ENCODE measurements at places on chromosomes 13 and 19. TPM values are rescaled to one million over a fixed set of nuclear protein-coding genes. Genes with fewer than 3 reads are reported as not detected.

- peaks cover 3% of the 10 kb centered on the region for H3K4me1 ChIP-seq
- no peaks in the 10 kb centered on the region for H3K36me3 ChIP-seq
Measured at GRCh38 chr13:31967155-31967554, 64.4 kb upstream of the FRY start.

- no peak overlapping the region for H3K4me3 ChIP-seq
- no peak for DNase-seq
- H3K36me3 ChIP-seq, result no peaks in the 10 kb centered on the region
- H3K27me3 ChIP-seq, result no peaks in the 10 kb centered on the region
- H3K4me1 ChIP-seq, result no peaks in the 10 kb centered on the region
- H3K27ac ChIP-seq, result no peak overlapping the region
Measured at GRCh38 chr13:51942189-51942588, 69.1 kb downstream of the ATP7B start.

DNA sequence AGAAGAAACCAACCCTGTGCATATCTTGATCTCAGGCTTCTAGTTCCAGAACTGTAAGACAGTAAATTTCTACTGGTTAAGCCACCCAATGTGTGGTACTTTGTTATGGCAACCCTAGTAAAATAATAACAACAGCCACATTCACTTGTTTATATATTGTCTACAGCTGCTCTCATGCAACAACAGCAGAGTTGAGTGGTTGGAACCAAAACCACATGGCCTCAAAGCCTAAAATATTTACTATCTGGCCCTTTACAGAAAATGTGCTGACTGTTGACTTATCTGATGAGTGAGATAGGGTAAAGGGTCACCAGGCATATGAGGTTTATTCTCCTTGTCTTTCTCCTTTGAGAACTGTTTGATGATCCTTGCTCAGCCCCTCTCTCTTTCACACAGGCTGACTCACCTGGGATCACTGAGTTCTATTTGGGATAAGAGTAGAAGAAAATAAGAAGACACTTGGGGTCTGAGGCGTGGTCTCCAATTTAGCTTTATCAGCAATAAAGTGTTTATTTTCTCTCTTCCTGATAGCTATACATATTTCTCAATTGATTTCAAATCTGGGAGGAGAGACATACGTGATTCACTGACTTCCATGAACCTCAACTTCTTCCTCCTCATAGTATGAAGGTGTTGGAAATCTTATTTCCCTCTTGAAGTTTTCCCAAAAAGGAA lies 227.5 kb upstream of the STARD13 start:
- DNase-seq, result no peak
- H3K36me3 ChIP-seq, result no peaks in the 10 kb centered on the region
- no peak overlapping the region for H3K4me3 ChIP-seq
- H3K4me1 ChIP-seq, result no peaks in the 10 kb centered on the region

DNA sequence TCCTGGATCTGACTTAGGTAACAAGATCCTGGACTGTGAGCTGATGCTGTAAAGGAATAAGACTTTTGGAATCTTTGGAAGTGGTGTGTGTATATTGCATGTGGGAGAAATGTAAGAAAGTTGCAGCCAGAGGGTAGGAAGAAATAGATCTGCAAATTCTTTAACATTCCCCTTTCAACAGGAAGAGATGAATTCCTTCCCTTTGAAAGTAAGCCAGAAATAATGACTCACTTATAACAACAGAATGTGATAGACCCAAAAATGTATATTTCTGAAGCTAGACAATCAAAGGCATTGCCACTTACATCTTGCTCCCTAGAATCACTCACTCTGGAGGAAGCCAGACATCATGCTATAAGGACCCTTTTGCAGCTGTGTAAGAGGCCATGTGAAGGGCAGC lies 9.8 kb upstream of the SIAH3 start:
- H3K4me3 ChIP-seq, result no peak overlapping the region
- no peak for DNase-seq
- no peak overlapping the region for H3K27ac ChIP-seq
- H3K4me1 ChIP-seq, result no peaks in the 10 kb centered on the region

DNA sequence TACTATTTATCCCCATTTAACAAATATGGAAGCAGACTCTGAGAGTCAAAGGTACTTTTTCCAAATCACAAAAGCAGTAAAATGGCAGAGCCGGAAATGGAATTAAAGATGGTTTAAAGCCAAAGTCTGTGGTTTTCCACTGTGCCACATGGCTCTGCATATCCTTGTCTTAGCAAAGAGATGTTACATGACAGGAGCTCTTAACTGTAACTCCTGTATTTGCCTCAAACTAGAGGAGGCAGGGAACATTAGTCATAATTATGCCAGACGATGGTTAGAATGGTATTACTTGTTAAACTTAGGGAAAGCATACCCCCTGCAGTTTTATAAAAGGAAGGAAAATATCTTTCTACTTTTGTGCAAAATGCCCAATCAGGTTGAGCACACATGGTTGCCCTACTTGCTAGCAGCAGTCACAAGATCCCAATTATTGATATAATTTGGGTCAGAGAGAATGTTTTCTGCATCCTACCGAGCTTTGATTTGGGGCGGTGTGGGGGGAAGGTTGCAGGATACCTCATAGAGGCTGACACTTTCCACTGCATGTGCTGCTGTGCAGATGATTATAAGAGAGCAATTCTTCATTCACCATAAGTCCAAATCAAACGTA lies 42.0 kb upstream of the MAB21L1 start:
- no peak for DNase-seq
- no peak overlapping the region for H3K27ac ChIP-seq
- H3K4me1 ChIP-seq, result no peaks in the 10 kb centered on the region
- no peaks in the 10 kb centered on the region for H3K27me3 ChIP-seq
- H3K36me3 ChIP-seq, result no peaks in the 10 kb centered on the region

- no peaks in the 10 kb centered on the region for H3K27me3 ChIP-seq
- no peak for DNase-seq
- H3K36me3 ChIP-seq, result no peaks in the 10 kb centered on the region
- no peak overlapping the region for H3K4me3 ChIP-seq
Measured at GRCh38 chr13:41670873-41671443, 213.6 kb downstream of the RGCC start.

- no peaks in the 10 kb centered on the region for H3K4me1 ChIP-seq
- no peak overlapping the region for H3K27ac ChIP-seq
- H3K36me3 ChIP-seq, result no peaks in the 10 kb centered on the region
Measured at GRCh38 chr19:40576151-40576584, 505 bp upstream of the SHKBP1 start.

DNA sequence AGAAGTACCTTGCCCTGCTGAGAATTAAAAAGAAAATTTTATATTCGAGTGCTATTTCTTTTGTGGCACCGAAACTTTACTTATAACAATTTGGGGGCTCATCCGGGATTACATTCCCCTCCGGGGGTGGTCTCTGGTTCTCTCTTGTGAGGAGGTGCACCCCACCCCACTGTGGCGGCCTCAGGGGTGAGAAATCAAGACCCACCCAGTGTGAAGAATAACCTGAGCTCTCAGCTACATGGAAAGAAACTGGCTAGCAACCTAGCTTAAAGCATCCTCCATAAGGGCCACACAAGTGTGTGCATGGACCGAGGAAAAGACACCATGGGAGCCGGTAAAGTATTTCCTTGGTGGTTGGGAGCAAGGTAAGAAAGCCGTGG lies 50.9 kb upstream of the ANKRD10 start:
- H3K27me3 ChIP-seq, result no peaks in the 10 kb centered on the region
- no peaks in the 10 kb centered on the region for H3K36me3 ChIP-seq
- peak overlapping the region; percentile 79 for H3K27ac ChIP-seq
- no peak overlapping the region for H3K4me3 ChIP-seq
- DNase-seq, result no peak

GRCh38 chr13:99214232-99214631 lies 13.6 kb downstream of the UBAC2 start:
- H3K4me1 ChIP-seq, result peaks cover 4% of the 10 kb centered on the region
- no peak overlapping the region for H3K4me3 ChIP-seq
- H3K27me3 ChIP-seq, result no peaks in the 10 kb centered on the region
- no peak for DNase-seq
- H3K36me3 ChIP-seq, result no peaks in the 10 kb centered on the region
- no peak overlapping the region for H3K27ac ChIP-seq

- H3K36me3 ChIP-seq, result no peaks in the 10 kb centered on the region
- no peak for DNase-seq
- H3K4me1 ChIP-seq, result no peaks in the 10 kb centered on the region
- no peak overlapping the region for H3K4me3 ChIP-seq
- no peaks in the 10 kb centered on the region for H3K27me3 ChIP-seq
Measured at GRCh38 chr13:104805346-104805745, 1730.1 kb downstream of the EFNB2 start.

DNA sequence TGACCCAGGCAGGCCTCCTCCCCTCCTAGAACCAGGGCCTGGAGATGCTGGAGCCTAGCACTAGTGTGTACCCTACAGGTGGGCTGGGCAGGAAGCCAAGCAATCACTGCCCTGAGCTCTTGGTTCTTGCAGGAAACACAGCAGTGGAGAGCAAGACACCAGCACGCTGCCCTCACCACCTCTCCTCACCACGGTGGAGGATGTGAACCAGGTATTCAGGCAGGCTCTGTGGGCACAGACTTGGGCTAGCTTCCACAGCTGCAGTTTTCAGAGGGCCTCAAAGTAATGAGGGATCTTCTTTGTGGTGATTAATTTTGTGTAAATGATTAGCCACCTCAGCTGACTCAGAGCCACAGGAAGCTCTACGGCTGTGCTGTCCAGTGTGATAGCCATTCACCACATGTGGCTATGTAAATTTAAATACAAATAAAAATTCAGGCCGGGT lies 13.6 kb upstream of the GPI start:
- peak; percentile 35 for DNase-seq
- no peak overlapping the region for H3K4me3 ChIP-seq
- peak overlapping the region; percentile 66 for H3K27ac ChIP-seq
- H3K27me3 ChIP-seq, result no peaks in the 10 kb centered on the region
- no peaks in the 10 kb centered on the region for H3K4me1 ChIP-seq

- DNase-seq, result peak; percentile 30
- no peak overlapping the region for H3K4me3 ChIP-seq
- no peaks in the 10 kb centered on the region for H3K27me3 ChIP-seq
- H3K4me1 ChIP-seq, result peaks cover 3% of the 10 kb centered on the region
- peak overlapping the region; percentile 63 for H3K27ac ChIP-seq
- no peaks in the 10 kb centered on the region for H3K36me3 ChIP-seq
Measured at GRCh38 chr13:103282571-103283450, 216.6 kb upstream of the SLC10A2 start.

- no peak overlapping the region for H3K4me3 ChIP-seq
- H3K4me1 ChIP-seq, result no peaks in the 10 kb centered on the region
- no peak overlapping the region for H3K27ac ChIP-seq
- DNase-seq, result no peak
- no peaks in the 10 kb centered on the region for H3K27me3 ChIP-seq
- H3K36me3 ChIP-seq, result no peaks in the 10 kb centered on the region
Measured at GRCh38 chr13:113598481-113598880, 13.9 kb downstream of the TFDP1 start.

- no peak overlapping the region for H3K27ac ChIP-seq
- H3K27me3 ChIP-seq, result no peaks in the 10 kb centered on the region
- H3K4me3 ChIP-seq, result no peak overlapping the region
- no peaks in the 10 kb centered on the region for H3K36me3 ChIP-seq
- no peaks in the 10 kb centered on the region for H3K4me1 ChIP-seq
Measured at GRCh38 chr13:80054806-80055205, 286.1 kb downstream of the SPRY2 start.

DNA sequence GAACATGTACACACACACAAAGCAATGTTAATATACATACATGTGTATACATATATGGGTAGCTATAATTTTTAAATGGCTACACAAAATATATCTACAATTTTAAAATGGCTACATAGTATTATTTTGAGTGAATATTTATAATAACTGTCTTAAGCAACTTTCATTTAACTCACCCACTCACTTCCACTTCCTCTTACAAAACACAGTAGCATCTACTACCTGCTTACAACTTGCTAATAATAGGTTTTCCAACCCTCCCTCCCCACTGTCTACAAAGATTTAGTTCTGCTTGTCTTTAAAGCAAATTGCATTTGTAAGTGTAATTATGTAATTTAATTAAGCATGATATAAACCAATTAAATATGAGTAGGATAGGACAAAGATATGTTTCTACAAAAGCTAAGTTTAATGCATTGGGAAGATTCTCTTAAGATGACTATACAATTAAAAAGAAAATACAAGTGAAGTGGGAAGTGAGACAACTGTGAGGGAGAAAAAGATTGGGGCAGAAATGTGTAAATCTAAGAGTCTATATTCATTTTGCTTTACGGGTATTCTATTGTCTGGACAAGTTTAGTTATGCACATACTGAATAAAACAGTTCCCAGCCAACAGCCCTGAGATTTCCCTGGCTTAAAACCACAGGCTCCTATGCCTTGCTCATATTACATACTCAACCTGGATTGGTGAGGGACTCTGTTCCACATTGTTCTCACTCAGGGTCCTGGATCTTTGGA lies 583.1 kb downstream of the EFNB2 start:
- H3K27me3 ChIP-seq, result no peaks in the 10 kb centered on the region
- no peak overlapping the region for H3K27ac ChIP-seq
- no peak overlapping the region for H3K4me3 ChIP-seq
- H3K36me3 ChIP-seq, result no peaks in the 10 kb centered on the region

GRCh38 chr19:28234637-28235036 lies 978.3 kb downstream of the UQCRFS1 start:
- no peak overlapping the region for H3K4me3 ChIP-seq
- no peaks in the 10 kb centered on the region for H3K27me3 ChIP-seq
- DNase-seq, result peak; percentile 56
- H3K27ac ChIP-seq, result no peak overlapping the region
- no peaks in the 10 kb centered on the region for H3K4me1 ChIP-seq

DNA sequence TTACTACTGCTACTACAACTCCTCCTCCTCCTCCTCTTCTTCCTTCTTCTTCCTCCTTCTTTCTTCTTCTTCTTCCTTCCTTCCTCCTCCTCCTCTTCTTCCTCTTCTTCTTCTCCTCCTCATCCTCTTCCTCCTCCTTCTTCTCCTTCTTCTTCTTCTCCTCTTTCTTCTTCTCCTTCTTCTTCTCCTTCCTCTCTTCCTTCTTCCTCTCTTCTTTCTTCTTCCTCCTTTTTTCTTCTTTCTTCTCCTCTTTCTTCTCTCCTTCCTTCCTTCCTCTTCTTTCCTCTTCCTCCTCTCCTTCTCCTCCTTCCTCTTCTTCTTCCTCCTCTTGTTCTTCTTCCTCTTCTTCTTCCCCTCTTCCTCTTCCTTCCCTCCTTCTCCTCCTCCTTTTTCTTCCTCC lies 94.7 kb upstream of the MYO16 start:
- no peaks in the 10 kb centered on the region for H3K4me1 ChIP-seq
- DNase-seq, result no peak

- H3K4me3 ChIP-seq, result no peak overlapping the region
- H3K36me3 ChIP-seq, result no peaks in the 10 kb centered on the region
- no peak overlapping the region for H3K27ac ChIP-seq
- no peaks in the 10 kb centered on the region for H3K27me3 ChIP-seq
- H3K4me1 ChIP-seq, result no peaks in the 10 kb centered on the region
- no peak for DNase-seq
Measured at GRCh38 chr19:56978023-56978565, 137.6 kb upstream of the PEG3 start.

KLF5 gene
- 99.9 TPM for total RNA-seq

C13orf42 gene
- not detected for total RNA-seq

C1QTNF9B gene
- not detected for total RNA-seq

FAM216B gene
- 0.80 TPM for total RNA-seq

SPACA4 gene
- total RNA-seq, result not detected

LMO7 gene
- 105 TPM for total RNA-seq

ZNF414 gene
- 3.8 TPM for total RNA-seq

RNASEH2B gene
- 30.9 TPM for total RNA-seq

RAB3A gene
- total RNA-seq, result 0.60 TPM

LATS2 gene
- total RNA-seq, result 15.5 TPM

NCR1 gene
- total RNA-seq, result not detected

CYP2A6 gene
- 1.1 TPM for total RNA-seq

Data from hepatocyte (in vitro differentiated cells).